ENCODE measurements at places on chromosomes 11 and 22.

GRCh38 chr11:120248551-120249278 is 8.8 kb downstream of the POU2F3 start:
- no peak for DNase-seq

- no peak for DNase-seq
These were observed 450.5 kb upstream of the CCDC90B start for GRCh38 chr11:83736684-83737083.

DNA sequence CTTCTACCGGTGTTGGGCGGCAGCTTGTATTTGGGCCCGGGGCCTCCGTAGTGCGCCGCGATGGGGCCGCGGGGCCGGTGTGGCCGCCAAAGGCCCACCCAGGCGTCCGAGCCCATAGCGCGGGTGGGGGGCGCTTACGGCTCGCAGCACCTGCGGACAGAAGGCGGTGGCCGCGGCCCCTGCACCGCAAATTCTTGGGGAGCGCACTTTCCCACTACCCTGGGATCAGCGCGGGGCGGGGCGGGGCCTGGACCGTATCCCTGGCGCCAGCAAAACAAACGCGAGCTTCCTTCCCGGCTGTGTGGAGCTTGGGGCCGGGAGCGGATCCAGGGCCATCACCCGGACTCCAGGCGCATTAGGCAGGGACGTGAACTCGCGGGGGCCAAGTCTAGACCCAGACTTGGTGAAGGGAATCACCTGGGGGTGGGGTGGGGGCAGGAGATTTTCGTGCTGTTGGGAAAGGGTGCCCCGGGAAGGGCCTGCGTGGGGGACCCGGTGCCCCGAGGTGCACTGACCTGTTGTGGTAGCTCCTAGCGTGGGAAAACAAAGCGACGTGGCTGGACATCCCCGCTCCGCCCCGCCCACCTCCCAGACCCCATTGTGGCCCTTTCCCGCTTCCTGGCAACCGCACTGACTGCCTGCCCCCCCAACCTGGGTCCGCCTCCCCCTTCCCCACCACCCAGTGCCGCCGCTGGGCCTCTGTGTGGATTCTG is 2.3 kb upstream of the TYMP start:
- no peak for DNase-seq

DNA sequence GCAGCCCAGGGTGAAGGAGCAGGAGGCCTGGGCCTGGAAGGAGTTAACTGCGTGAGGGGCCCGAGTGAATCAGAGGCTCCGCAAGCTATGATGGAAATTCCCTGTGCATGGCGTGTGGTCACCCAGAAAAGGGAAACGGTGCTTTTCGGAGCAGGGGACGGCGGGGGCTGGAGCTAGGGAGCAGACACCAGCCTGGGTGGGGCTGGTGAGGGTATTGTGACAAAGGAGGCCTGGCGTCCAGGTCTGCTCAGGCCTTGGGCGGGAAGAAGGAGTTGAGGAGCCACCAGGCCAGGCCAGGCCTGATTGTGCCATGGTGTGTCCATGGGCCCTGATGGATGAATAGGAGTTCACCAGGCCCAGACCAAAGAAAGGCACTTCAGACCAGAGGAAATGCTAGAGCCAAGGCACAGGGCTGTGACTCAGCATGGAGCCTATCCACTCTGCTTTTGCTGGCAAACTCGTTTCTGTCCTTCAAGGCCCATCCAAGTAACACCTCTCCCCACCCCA is 12.8 kb upstream of the SPI1 start:
- DNase-seq, result no peak

GRCh38 chr11:24357620-24358410 is 139.0 kb upstream of the LUZP2 start:
- no peak for DNase-seq

DNA sequence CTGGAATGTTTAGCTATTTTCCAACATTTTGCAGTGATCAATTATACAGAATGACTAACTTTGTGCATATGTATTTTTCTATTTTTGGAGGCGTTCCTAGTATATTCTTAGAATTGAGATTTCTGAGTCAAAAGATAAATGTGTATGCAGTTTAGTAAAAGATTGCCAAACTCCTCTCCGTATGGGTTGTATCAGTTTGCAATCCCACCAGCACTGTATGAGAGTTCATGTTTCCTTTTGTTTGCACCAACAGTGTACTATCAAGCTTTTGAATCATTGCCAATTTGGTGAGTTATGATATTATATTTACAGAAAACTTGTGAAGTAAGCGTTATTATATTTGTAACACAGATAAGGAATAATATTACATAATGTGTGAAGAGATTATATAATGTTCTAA is 658.7 kb downstream of the JRKL start:
- no peak for DNase-seq

GRCh38 chr11:63622323-63622722 is 8.1 kb upstream of the PLAAT3 start:
- DNase-seq, result no peak

GRCh38 chr11:57511741-57512430 is 3.6 kb downstream of the SLC43A1 start:
- DNase-seq, result no peak

GRCh38 chr11:74673693-74674360 is 57.4 kb downstream of the CHRDL2 start:
- no peak for DNase-seq

GRCh38 chr11:75330291-75330690 is 21.2 kb downstream of the ARRB1 start:
- no peak for DNase-seq

DNA sequence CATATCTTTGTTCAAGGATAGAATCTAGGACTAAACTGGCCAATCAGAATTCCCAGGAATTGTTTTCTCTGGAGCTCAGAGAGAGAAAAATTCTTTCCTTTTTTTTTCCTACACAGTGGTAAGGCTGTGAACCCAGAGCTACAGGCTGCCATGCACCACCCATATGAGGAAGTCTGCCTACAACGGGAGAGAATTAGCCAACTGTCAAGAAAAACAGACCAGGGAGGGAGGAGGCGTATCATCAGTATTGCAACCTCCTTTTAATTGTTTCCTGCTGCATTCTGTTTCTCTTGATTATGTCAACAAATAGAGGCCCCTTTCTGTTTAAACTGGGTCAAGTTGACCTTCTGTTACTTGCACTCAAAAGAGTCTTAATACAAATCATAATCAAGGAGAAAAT is 176.5 kb upstream of the UBASH3B start:
- no peak for DNase-seq

GRCh38 chr22:20180245-20180630 is 29.4 kb upstream of the CCDC188 start:
- DNase-seq, result no peak

GRCh38 chr11:70682056-70682455 is 283.7 kb downstream of the CTTN start:
- DNase-seq, result no peak

DNA sequence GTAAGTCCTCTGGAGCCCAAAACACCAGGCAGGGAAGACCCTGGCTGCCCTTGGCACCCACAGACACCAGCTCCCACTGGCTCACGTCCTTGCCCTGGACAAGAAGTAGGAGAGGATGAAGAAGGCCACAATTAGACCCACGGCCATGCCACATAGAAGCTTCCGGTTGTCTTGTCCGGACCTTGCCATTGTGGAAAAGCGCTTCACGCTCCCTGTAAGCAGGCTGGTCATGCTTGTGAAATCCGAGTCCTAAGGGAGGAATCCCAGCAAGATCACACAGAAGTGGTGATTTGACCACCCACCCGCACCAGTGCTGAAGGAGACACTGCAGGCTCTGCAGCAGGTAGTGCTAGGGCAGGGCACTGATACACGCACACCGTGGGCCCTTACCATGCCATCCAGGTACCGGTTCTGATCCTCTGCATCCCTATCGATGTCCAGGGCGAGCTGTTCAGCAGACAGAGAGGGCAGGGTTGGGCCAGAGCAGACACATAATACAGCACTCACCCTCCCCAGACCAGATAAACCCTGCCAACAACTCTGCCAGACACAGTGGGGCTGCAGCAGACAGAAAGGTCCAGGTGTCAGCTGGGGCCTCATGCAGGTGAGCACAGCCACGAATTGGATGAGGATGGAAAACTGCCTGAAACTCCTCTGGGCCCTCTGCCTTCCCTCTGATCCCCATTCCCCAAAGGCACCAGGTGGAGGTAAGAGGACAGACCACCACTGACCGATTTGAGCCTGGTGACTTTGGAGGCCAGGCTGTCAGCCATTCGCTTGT is 1.8 kb downstream of the BET1L start:
- no peak for DNase-seq

DNA sequence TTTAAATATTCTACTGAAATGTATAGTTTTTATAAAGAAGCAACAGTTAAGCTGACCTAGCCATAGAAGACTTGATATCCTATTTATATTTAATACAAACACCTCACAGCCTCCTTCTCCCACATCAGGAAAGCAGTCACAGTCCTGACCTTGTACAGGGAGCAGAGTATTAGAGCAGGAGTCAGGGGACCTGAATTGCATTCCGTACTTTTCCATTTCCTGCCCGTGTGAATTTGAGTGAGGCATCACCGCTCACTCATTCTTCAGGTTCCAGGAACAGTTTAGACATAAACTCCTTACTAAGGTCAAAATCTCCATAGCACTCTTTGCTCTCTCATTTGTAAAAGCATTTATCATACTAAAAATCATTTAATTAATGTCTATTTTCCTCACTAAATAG is 482.5 kb upstream of the FAT3 start:
- no peak for DNase-seq

DNA sequence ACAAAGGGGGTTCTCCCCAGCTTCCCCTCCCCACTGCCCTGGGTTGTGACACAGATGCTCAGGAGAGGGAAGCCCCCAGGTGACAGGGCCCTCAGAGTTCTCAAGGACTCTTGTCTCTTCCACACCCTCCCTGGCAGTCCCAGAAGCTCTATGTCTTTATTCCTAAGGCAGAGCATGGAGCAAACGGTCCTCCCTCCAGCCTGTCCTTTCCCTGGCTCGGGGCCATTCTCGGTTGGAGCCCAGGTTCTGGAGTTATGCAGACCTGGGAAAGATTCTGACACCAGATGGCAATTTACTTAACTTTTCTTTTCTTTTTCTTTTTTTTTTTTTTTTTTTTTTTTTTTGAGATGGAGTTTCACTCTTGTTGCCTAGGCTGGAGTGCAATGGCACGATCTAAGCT is 186.6 kb downstream of the CEP164 start:
- DNase-seq, result no peak

DNA sequence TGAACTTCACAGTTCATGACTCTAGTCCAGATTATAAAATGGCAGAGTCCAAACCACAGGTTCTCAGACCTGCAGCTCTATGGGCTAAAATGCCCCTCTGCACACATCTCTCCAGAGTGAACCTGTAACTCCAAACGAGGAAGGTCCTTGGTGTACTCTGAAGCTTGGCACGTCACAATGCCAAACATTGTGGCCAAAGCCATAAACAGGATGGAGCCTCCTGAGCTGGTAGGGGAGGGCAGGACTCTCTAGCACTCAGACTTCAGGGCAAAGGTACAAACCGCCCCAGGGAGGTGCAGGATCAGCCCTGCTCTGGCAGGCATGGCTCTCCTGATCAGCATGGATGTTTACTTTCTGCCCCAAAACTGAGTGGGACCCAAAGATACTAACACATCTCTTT is 2.3 kb downstream of the SCUBE2 start:
- DNase-seq, result no peak

GRCh38 chr11:36635066-36635862 is 37.2 kb upstream of the RAG2 start:
- DNase-seq, result no peak

GRCh38 chr11:60915248-60915914 is 1.4 kb downstream of the TMEM109 start:
- DNase-seq, result peak; percentile 64

GRCh38 chr11:100686476-100687053 is 523 bp upstream of the ARHGAP42 start:
- DNase-seq, result no peak

- DNase-seq, result no peak
These were observed 3.4 kb upstream of the SIDT2 start for GRCh38 chr11:117175104-117175503.

DNA sequence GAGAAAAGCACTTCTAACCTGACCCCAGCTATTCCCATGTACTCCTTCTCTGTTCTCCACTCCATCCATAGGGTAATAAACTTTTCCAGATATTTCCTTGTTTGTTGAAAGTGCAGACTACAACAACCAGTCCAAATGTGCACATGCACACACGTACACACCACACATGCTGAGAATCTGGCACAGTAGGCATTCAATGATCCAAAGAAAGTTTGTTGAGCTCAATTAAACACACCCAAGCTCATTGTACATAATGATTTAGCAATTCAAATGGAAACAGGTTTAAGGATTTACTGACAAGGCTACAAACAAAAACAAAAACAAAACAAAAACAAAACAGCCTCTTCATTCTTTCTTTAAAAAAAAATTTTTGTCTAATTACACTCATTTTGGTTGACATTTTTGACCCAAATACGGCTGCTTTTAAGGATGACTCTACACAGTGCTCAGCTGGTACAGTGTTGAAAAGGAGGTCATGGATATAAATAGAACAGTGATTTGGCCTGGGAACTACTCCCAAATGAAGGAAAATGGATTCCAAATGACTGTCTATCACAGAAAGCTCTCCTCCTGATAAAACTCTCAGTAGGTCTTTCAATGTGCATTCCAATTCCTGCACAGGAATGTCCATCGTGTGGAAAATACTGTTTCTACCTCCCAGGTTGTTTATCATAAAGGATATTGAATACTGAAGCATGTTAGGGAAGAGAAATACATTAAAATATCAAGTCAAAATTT is 232.2 kb downstream of the GUCY1A2 start:
- DNase-seq, result no peak

- no peak for DNase-seq
These were observed 11.3 kb downstream of the OSBP2 start for GRCh38 chr22:30705710-30706651.

DNA sequence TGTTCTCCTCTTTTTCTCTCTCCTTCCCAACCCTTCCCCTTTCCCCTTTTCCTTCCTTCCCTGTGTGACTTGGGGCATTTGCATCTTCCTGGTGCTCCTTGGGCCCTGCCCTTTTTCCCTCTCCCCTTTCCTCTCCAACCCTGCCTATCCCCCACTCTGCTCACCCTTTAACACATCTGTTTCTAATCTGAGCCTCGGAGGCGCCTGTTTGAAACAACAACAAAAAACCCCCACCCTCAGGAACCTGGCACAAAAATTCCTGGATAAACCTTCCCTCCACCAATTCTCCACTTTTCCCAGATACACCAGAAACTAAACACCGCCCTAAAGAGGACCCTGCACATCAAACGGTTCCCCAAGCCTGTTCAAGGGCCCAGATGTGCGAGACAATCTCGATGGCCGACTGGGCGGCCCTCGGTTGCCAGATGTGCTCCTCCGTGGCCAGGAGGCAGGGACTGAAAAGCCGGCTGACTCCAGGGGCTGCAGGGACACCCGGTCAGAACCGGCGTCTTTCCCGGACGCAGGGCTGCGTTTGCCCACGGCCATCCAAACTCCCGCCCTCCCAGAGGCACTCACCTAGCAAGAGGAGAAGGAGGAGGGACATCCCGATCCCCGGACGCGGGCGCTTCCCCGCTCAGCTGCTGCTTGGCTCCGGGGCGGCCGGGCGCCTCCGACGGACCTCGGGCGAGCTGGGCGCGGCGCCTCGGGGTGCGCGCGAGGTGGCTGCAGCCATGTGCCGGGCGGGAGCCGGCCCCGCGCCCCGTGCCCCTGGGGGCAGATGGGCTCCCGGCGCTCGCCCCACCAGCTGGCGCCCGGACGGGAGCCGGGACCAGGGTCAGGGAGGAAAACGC is 486 bp downstream of the CLMP start:
- no peak for DNase-seq

Data from stimulated activated CD8-positive, alpha-beta memory T cell treated with anti-CD3 and anti-CD28 coated beads, Interleukin-4, amount 100 ng/mL, for 4 hours (primary cell).